Right lung (tissue), 10 donors: ENCODE measurements at places on chromosomes 1 and 21.

DNA sequence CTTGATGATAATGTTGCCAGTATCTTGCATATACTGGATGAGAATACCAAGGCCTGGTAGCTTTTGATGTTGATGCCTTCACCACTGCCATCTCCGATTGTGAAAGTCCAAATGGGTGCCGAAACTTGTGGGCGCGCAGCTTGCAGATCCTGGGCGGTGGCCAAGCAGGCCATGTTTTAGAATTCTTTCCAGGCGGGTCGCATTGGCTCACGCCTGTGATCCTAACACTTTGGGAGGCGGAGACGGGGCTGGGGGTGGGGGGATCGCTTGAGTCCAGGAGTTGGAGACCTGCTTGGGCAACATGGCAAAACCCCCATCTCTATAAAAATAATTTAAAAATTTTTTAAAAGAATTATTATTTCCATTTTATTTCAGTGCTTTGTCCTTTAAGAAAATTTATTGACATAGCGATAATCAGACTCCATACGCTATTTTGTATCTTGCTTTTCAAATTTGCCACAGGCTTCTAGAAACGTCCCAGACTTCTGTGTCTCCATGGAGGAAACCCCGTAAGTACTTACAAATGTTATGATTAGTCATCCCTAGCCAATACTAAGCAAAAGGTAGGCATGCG lies 592 bp upstream of the ZNF326 start:
- DNase-seq = no peak

- no peak for DNase-seq
These were observed 2.8 kb upstream of the ARF1 start for GRCh38 chr1:228079601-228080263.

DNA sequence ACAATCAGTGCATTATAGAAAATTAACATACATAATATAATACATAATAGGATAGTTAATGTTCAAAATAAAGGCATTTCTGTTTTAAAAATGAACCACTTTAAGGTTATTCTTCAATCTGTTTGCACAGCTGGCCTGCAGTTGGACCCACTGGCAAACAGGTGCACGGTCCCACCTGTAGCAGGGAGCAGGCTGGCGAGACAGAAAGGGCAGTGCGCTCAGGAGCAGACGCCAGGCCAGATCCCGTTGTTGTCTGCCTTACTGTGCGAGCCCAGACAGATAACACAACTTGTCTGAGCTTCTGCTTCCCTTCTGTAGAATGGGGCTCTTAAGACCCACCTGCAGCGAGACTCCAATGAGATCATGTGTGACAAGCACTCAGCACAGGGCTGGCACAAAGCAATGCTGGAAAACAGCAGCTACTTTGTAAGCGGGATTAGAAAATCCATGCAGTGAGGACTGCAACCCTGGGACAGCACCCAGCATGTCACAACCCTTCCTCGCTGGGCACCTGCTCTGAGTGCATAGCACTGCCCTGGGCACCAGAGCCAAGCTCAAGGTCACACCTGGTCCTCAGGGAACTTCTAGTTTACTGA lies 33.5 kb downstream of the VPS26C start:
- DNase-seq = no peak

DNA sequence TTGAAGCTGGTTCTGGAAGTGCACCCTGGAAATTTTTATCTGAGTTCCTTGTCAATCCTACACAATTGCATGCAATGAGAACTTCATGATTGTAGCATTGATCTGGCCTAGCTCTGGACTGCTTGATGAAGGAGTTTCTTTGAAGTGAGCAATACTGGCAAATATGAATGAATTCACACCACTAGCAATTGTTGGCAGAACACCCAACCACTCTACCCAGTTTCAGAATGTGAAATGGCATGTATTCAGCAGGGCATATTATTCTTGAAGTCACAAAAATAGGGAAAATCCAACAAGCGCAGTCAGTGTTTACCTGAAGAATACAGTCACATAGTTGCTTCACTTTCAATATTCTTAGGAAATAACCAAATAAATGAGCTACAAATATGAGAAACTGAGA lies 57.3 kb downstream of the RGS5 start:
- DNase-seq = no peak

GRCh38 chr1:59638231-59638711 lies 176.5 kb upstream of the HOOK1 start:
- peak; percentile 38 for DNase-seq

GRCh38 chr1:54816951-54817350 lies 15.8 kb upstream of the TTC22 start:
- DNase-seq = no peak

- no peak for DNase-seq
These were observed 83.4 kb downstream of the MAP3K21 start for GRCh38 chr1:233410906-233411305.

DNA sequence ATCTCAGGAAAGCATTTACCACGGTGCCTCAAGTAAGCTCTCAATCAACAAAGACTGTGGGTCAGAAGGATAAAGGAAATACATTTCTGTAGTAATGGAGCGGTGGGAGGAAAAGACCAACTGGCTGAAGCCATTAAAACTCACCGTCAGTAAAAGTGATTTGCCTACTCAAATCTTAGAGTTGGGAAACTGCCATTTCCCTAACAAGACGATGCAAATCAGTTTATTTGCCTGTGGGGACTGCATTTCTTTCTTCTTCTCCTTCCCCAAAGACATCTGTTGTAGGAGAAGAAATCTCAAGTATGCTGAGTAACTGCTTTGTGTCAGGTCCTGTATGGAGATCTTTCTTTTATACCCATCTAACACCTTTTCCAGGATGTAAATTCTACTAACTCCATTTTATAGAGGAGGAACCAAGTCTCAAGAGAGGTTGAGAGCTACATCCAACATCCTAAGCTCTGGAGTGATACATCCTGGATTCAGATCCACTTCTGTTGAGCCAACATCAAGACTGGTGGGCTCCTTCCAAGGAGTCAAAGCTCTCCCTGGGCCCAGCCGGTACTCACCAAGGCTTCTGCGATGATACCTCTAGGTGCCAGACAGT lies 219.3 kb upstream of the FGGY start:
- DNase-seq = no peak

- DNase-seq = no peak
These were observed 318.1 kb downstream of the HHIPL2 start for GRCh38 chr1:222229672-222230312.

GRCh38 chr1:44881011-44881632 lies 38.1 kb upstream of the PTCH2 start:
- no peak for DNase-seq

GRCh38 chr1:107323784-107324183 lies 182.9 kb downstream of the NTNG1 start:
- no peak for DNase-seq

- DNase-seq = no peak
These were observed 49.7 kb downstream of the RAP1A start for GRCh38 chr1:111669268-111669667.

DNA sequence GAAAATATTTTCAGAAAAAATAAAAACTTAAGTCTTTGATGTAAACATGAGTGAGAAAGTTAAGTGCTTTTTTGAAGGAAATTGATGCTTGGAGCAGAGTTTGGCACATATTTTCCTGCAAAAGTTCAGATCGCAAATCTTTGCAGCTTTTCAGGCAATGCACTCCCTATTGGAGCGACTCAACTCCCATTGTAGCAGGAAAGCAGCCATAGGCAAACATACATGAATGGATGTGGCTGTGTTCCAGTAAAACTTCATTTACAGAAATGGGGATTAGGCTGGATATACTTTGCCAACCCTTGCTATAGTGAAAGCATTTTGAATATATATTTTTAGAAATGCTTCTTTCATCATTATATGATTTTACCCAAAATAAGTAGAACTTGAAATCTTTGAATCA lies 8.1 kb downstream of the AGL start:
- no peak for DNase-seq

- no peak for DNase-seq
These were observed 193.1 kb upstream of the DAB1 start for GRCh38 chr1:57616921-57617320.

DNA sequence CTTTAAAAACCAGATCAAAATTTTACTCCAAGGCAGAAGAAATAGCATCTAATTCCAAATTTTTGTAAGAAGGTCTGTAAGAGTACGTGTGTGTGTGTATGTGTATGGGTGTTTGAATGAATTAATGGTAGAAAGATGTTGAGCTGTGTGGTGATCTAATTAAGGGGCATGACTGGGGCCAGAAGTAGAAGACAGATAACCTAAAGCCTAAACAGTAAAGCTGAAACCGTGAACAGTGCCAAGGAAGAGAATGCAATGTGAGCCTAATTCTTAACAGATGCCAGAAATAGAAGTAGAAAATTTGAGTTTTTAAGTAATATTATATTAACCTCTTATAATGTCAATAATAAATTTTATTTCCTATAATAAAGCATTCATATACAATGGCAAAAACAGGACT lies 38.2 kb downstream of the BRINP3 start:
- no peak for DNase-seq

DNA sequence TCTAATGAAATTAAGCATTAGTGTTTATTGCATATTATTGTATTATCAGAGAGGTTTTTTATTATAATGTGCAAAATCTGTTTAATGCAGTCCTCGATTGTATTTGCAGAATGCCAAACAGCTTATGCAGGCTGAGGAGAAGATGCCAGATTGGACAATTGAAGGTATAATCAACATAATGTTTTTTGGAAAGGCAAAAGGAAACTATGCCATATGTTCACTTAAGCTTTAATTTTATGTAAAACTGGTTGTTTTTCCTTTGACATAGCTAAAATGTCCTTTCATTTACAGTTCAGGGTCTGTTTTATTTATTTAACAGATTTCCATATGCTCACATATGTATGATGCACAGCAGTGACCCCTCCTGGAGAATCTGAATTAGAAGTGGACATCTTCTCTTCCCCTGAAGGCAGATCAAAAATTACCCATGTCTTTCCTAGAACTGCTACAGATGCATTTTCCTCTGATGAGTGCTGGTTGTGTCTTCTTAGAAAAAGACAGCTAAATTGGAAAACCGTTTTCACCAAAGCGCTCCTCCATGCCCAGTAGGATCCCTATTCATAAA lies 143.5 kb upstream of the USH2A start:
- DNase-seq = no peak

DNA sequence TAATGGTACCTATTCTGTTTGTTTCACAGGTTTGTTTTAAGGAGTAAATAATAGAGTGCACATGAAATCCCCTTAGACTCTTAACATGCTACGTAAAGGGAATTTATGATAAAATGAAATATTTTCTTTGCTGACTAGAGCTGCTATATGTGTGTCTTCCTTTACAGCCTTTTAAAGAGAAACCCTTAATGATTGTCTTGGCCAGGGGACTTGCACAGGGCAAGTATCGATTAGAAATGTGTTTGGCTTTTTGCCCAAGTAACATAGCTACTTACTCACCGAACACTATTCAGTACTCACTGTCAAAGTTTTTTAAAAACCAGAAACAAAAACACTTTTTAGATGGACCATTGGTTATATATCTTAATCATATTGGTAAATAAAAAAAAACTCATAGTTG lies 71.3 kb upstream of the KIAA1614 start:
- DNase-seq = no peak

GRCh38 chr1:77413541-77414335 lies 131.9 kb downstream of the AK5 start:
- no peak for DNase-seq

GRCh38 chr1:109789551-109790180 lies 25.9 kb upstream of the EPS8L3 start:
- no peak for DNase-seq

DNA sequence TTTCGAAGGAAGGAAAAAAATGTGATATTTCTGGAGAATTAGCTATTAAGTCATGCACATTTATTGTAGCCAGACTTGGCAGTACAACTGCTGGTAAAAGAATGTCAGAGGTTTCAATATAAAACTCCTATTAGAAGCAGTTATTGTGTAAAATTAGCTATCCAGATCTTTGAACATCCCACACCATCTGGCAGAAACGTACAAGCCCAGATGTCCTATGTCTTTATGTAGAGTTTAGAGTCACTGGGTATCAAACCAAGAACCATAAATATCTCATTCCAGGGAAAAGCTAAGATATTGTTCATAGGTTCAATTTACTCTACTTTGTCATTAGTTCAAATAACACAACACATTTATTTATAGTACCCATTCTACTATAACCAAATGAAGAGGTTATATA lies 31.4 kb downstream of the OLFM3 start:
- DNase-seq = no peak

GRCh38 chr1:227742738-227743715 lies 7.8 kb downstream of the SNAP47 start:
- DNase-seq = no peak

DNA sequence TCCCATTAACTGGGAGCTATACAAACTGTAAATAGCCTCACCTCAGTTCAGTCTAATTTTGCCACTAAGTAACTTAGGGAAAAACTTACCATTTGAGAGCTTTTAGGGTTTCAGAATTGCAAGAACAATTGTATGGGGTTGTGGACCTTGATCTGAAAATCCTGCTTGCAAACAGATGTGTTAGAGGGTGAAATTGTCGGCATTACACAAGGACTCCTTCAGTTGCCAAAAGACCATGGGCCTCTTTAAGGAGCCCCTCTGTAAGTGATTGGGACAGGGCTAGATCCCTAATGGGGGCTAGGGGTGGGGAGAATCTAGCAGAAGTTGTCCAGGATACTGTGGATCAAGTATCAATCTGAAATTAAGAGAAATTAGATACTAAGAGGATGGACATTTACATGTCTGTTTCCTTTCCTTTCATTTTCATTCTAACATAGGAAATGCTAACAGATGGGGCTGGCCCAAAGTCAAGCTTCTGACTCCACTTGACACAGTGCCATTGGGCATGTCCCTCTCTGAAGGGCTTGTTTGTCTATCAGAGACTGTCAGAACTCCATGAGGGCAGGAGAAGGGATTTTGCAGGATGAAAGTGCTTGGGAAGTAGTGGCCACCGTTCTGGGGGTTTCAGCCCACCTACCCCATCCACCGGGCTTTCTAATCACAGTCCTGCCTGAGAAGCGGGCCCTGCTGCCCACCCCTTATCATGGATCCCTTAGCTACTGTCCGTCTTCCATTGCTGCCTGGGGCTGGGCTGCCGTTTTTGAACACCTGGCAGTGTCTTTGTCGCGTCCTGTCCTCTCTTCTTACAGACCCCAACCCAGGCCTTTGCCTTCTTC lies 54.7 kb downstream of the STUM start:
- DNase-seq = peak; percentile 53

DNA sequence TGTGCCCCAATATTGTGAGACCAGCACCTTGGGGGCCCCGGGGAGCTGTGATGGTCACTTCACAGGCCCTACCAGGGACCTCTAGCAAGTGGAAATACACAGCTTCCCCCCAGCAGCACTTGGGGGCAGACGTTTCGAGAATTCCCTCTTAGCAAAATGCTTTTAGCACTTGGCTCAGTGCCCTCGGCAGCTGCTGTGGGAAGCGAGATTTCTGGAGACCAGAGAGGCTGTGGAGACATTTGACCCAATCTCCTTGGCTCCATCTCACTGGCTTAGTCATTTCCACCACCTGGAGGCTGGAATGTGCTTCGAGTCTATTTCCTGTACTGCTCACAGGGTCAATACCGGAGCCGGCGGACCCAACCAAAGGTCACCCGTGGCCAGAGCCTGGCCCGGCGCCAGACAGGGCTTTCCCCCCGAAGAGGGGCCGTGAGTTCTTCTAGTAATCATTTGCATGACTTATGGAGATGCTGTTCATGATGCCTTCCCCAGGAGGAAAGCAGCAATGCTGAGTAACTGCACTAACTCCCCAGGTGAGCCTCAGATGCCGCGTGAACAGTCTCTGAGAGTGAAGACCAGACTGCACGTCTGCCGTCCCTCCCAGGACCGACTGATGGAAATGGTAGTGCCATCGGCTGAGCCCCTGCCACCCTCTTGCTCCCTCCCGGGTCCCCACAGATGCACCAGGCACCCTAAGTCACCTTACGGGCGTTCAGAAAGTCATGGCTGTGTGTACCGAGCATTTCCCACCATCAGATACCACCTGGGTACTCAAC lies 4.4 kb upstream of the C2CD2 start:
- peak; percentile 79 for DNase-seq
